Activated naive CD4-positive, alpha-beta T cell treated with Interleukin-2 at 50 U/mL for 16 hours (primary cell): ENCODE measurements at places on chromosomes 4 and X.

- no peak for DNase-seq
These were observed 952.7 kb upstream of the SLIT2 start for GRCh38 chr4:19298998-19299397.

DNA sequence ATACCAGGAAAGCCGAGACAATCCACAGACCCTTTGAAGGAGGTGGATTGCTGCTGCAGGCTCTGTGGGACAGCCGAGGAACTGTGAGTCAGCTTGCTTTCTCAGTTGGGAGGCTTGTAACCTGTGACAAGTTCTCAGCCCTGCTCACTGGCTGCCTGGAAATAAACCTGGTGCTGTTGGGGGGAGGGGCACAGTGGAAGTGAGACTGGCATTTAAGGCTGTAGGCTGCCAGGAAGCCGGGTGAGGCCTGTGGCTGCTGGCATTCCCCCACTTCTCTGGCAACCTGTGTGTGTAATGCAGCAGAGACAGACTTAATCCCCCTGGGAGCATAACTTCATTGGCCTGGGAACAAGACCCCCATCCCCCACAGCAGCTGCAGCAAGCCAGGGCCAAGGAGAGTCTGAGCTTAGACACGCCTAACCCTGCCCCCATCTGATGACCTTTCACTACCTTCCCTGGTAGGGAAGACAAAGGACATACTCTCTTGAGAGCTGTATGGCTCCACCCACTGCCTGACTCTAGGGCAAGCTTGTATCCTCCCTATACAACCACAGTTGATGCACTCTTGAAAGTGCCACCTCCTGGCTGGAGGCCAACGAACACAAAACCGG, 64.1 kb downstream of the ALPK1 start:
- no peak for DNase-seq

DNA sequence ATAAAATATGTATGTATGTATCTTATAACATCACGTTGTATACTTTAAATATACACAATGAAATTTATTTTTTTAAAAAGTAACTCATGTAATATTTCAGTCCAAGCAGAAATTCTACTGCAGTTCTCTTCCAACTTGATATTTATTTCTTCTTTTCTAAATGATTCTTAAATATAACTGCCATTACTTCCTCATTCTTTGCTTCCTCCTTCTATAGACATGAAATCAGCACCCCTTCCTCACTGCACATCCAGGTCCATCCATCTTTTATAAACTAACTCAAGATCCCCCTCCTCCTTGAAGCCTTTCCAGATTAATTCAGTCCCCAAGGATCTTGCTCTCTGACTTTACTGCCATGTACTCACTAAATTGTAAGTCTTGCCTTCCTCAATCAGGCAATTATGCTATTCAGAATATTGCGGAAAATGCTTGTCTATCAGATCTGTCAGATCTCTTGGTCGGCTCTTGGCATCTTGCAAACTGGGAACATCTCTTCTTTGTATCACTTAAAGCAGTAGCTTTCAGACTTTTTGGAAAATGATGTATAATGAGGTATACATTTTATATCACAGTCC, 3.7 kb downstream of the GPRIN3 start:
- DNase-seq: no peak

DNA sequence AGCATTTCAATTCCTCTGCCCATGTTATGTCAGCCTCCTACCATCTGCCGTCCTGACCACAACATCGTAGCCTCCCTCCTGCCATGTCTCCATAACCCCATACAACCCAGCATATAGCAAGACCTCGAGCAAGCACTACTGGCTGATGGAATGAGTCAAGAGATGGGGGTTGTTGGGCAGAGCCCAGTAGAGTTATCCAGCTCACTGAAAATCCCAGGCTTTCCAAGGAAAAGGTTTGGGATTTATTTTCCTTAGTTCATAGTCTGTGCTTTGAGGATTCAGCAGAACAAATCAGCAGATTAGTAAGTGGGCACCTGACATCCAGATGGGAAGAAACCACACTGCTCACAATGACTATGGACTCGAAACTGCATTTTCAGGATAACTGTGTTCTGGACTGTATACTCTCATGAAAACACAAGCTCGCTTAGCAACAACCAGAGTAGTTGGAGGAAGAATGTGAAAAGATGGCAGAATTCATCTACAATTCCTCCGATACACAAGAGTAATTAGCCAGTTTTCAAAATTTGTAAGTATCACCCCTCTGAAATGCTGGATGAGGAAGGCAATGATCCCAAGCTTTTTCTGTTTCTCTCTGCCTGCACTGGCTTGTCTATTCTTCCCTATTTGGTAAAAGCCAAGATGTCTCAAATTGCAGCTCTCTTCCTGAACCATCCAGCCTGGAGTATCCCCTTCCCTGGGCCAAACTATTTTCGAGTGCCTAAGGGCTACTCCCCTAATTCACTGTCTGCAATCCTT, 186.2 kb upstream of the TBL1X start:
- no peak for DNase-seq

DNA sequence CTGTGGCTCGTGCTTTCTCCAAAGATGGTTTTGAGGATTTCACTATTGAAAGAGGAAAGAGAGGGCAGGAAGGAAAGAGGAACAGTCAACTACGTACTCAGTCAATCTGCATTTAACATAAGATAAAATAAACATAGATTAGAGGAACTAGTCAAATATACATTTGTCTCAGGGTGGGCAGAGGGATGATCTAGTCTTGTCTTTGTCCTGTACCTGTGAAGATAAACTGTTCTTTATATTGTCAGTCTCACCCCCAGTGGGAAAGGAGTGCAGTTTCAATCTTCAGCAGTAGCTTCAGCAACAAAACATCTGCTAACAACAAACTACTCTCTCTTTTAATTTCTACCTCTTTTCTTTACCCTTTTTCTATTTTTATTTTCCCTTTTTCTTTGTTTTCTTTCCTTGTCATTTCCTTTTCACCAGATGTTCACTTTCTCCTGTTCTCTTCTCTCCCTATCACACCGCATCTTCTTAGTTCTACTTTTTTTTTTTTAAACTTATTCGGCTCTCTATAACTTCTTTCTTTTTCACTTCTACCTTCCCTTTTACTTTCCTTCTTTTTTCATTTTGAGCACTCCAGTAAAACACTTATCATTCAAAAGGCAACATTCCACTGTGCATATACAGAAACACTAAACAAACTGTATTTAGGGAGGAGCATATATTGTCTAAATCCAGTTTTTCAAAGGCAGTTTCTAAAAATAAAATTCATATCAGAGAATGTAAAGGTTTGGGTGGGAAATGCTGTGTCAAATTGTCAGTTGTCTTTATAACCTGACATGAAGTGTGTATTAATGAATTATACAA, 51.4 kb upstream of the GUCY1A1 start:
- no peak for DNase-seq

- DNase-seq: no peak
These were observed 234.7 kb downstream of the OR13H1 start for GRCh38 chrX:131778269-131779218.
